ENCODE measurements at places on chromosomes 2 and 18.

- DNase-seq: no peak
These were observed 688.8 kb upstream of the PIK3C3 start for GRCh38 chr18:41266204-41266603.

DNA sequence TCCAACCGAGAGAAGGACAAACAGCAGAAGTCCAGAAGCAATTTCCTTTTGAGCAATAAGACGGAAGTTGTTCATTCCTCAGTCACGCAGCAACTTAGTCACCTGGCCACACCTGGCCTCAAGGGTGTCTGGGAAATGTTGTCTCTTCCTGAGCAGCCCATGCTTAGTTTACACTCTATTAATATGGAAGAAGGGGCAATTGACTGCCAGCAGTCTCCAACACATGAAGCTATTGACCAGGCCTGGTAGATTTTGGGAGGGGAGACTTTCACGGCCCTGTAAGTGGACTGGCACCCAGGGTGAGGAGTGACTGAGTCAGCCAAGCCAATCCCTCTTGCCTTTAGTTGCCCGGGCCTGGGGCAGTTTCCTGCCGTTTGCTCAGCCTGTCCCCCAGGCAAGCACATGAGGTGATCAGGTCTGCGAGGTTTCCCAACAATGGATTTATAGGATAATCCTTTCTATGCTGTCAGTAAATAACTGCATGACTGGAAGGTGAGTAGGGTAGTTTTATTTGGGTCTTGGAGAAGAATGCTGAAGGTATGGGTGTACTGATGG, 43.8 kb upstream of the PPP4R1 start:
- DNase-seq: no peak

- DNase-seq: no peak
These were observed 11.0 kb downstream of the ADRA2B start for GRCh38 chr2:96105152-96105915.

DNA sequence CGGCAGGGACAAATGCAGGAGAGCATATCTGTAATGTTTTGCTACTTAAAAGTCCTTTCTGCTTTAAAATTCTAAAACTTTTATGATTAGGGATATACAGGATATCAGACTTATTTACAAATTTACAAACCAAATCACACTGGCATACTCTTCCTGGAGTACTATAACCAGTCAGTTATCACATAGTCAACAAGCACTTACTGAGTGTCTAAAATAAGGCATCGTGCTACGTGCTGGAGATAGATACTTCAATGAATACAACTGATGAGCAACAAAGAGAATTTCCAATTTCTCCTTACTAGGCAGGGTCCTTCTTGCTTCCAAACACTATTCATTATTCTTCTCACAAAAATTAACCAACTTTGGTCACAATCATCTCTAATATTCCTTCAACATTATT, 113.5 kb downstream of the PLEKHM3 start:
- no peak for DNase-seq

- DNase-seq: no peak
These were observed 104.2 kb upstream of the MYCN start for GRCh38 chr2:15835991-15836688.

DNA sequence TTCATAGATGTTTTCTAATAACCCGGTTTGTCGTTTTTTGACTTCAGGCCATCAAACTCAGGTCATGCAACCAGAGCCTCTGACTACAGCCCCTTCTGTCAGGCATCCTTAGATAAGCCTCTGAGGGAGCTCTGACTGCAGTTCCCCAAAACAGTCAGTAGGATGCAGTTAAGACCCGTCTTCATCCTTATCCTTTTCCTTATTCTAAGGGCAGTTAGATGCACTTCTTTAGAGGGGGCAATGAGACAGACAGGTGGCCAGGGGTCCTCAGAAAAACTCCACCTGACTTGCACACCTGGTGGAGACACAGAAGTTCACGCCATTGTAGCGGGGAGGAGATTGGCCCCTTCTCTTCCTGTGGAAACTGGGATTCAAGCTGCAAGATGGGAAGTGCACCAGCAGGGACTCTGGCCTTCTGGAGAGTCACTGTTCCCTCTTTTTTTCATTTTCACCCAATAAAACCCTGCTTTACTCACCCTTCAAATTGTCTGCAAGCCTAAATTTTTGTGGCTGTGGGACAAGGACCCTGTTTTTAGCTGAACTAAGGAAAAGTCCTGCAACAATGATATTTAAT, 104.8 kb upstream of the TFPI start:
- DNase-seq: no peak

GRCh38 chr2:59233920-59234319, 992.8 kb upstream of the FANCL start:
- DNase-seq: no peak

DNA sequence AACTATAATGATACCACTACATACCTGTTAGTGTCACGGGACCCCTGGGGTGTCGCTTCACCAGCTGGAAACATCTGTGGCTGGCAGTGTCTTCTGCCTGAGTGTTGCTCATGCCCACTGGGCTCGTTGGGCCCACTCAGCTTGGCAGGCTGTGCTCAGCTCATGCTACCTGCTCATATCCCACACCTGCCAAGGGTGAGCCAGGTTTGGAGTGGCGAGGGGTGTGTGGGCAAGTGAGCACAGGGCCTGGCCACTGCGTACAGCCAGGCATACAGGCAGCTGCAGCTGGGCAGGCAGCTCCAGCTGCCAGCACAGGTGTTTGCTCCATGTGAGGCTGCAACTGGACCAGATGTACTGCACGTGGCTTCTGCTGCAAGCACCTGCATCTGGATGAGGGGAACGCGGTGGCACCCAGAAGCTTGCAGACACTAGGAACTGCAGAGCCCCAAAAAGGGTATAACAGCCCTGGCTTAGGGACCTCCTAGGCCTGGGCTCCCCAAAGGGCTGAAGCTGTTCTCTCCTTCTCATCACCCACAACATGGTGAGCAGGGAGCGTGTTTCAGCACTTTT, 70.1 kb downstream of the SUCLG1 start:
- DNase-seq: no peak

GRCh38 chr2:40213619-40214018, 238.3 kb downstream of the SLC8A1 start:
- DNase-seq: no peak

DNA sequence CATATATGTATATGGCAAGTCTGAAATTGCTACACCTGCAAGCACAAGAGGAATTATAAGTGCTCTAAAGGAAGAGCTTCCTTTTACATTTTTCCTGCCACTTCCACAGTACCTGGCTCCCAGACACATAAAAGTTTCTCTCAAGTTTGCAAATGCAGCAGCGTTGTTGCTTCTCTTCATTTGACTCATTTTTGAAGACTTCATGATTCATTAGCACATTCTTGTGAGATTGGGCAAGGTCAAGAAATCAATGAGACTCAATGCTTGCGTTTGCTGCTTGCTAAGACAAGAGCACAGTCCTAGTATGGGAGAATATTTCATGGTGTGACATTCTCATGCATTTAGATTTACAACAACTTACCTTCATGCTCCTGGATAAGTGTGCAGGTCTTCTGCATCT, 42.6 kb upstream of the PDCL3 start:
- DNase-seq: no peak

DNA sequence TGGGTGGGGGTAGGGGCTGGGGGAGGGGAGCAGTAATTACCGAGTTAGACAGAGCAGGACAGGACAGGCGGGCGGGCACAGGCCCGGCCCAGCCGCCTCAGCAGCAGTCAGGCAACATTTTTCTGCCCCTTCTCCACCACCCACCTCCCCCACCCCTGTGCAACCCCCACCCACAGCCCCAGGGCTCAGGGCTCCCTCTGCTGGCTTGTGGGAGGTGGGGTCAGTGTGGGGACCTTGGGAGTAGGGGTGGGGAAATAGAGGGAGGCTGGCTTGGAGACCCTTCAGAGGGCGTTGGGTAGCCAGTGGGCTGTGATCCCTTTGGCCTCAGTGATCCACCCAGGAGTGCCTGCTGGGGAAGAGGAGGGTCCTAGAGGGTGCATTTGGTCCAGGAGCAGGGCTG, 6.4 kb downstream of the WNT6 start:
- no peak for DNase-seq

DNA sequence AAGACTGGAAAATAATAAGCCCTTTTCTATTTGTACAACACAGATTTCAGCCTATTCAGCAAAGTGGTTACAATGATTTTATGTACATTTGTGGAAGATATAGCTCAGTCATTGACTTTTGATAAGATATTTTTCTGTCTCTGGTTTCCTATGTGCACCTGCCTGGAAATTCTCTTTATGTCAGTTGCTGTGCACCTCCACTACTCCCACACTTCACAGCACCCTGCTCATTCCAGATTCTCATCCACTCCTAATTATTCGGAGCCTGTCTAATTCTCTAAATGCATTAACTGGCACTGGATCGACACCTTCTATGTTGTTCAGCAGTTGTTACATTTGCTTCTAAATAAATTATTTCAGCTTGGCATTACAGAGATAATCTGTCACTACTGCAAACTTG, 275.1 kb upstream of the RND3 start:
- no peak for DNase-seq

GRCh38 chr2:144518748-144519596, 947 bp downstream of the ZEB2 start:
- DNase-seq: no peak

DNA sequence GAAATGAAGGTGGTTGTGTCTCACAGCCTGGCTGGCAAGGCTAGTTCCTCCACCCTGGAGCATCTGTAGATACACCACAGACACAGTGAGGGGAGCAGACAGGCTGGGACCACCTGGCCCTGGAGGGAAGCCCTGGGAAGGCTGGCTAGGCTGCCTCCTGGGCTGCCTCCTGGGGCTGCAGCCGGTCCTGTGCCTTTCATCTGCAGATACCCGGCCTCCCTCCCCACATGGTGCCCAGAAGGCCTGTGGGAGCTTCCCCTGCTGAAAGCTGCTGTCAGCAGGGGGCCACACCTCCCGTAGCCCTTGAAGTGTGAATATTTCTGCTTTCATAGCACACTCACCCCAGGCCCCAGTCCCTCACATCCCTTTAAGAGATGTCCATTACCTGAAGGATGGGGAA, 37.6 kb downstream of the SDC1 start:
- DNase-seq: no peak

DNA sequence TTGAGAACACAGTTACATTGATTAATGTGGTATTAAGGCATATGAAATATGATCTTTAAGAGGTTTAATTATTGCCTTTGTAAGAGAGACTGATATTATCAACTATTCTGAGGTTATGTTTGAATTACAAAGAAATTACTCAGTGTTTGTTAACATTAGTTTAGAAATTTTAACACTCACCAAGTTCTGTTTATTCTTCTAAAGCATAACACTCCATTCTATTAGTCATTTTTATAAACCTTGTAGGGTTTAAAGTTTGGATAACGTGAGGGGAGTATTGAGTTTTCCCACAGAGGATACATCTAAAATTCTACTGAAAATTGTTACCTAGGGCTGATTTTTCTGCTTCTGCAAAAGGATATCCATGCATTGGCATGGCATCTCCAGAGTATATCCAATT, 7.7 kb downstream of the CCDC178 start:
- no peak for DNase-seq

DNA sequence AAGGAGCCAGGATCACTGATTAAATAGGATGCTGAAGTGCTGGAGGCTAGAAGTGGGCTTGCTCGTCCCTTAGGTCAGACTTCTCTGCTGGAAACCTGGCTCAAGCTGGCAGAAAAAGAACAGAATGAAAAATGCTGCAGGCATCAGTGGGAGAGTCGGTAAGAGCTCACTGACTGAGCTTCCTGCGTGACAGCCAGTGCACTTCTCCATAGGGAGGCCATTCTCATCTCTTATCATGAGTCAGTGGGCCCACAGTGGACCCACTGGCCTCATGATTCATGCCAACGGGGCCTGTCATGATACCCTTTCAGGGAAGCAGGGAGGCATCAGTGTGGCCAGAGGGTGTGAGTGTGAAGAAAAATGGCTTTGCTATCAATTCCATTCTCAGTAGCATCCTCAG, 498.2 kb downstream of the PTPRM start:
- no peak for DNase-seq

DNA sequence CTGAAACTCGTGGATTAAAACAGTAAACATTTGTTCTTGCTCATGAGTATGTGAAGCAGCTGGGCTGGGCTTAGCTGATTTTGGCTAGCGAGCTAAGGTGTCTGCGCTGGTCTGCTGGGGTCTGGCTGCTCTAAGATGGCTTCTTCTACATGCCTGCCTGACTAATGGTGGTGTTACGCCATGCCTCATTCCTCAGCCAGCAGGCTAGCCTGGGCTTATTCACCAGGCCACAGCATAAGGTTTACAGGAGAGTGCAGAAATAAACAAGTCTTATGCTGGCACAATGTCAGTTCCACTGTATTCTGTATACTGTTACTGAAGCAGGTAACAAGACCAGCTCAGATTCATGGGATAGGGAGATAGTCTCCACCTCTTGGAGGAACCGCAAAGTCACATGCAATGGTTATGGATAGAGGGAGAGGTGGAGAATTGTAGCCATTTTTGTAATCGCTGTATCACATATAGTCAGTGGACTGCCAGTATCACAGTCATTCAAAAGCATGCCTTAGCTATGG, 80.0 kb downstream of the RHBDD1 start:
- no peak for DNase-seq

GRCh38 chr2:232255033-232255432, 123.5 kb upstream of the ALPP start:
- no peak for DNase-seq

- DNase-seq: no peak
These were observed 16.2 kb downstream of the TANC1 start for GRCh38 chr2:158984604-158985135.

- no peak for DNase-seq
These were observed 184.9 kb downstream of the GLI2 start for GRCh38 chr2:120920454-120921148.

DNA sequence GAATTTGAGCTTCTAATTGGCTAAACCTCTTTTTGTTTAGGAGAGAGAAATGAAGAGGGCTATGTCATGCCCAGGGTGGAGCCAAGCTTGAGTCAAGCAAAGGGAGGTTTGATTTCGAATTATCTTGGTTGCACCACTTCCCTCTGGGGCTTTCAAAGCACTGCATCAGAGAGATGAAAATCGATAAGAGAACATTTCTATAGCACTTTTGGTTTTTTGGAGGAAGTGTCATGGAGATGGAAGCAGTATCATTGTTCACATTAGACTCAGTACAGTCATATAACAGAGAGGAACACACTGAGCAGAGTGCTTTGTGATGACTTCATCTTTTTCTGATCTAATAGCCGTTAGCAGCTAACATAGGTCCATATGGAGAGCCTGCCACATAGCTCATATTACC, 120.3 kb upstream of the UXS1 start:
- DNase-seq: no peak

DNA sequence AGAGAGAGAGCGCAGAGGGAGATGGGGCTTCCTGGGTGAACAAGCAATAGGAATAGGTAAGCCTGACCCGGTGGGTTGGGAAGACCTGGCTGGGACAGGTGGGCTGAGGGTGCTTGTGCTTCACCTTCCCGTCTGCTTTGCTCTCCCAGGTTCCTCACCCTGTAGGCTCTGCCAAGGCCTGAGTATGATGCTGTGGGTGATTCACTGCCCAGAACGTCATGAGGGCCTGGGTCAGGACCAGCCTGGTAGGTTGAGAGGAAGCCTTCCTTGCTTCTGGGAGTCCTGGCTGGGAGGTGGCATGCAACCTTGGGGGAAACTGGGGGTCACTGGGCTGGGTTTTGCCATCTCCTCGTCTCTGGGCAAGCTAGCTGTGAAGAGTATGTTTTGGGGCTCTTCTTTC, 220.2 kb upstream of the APCDD1 start:
- no peak for DNase-seq

Measured in NCI-H2081 (cell line).